ENCODE measurements at places on chromosomes 1 and 21.

DNA sequence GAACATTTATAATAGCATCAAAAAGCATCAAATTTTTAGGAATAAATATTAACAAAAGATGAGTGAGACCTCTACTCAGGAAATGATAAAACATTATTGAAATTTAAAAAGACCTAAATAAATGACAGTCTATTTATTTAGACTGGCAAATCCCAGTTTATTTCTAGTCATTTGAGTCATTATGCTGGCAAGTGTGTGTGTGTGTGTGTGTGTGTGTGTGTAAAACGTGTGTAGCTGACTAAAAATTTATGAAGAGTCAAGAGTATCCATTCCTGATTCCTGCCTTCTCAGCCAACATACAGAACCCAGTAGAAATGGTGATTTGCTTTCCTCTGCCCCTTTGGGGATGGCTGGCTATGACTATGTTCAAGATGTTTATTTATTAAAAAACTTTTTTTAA lies 46.2 kb downstream of the OSBPL9 start:
- no peak for DNase-seq

GRCh38 chr1:111139956-111140679 lies at the start of the genes CEPT1 and DRAM2:
Gene CEPT1, plus strand, starts transcription at chr1:111140223. Its CDS starts 7,492 bp downstream, at chr1:111147715.
Gene DRAM2, minus strand, starts transcription at chr1:111140093. Its CDS starts 8,539 bp downstream, at chr1:111131554.
- DNase-seq = peak; percentile 96

DNA sequence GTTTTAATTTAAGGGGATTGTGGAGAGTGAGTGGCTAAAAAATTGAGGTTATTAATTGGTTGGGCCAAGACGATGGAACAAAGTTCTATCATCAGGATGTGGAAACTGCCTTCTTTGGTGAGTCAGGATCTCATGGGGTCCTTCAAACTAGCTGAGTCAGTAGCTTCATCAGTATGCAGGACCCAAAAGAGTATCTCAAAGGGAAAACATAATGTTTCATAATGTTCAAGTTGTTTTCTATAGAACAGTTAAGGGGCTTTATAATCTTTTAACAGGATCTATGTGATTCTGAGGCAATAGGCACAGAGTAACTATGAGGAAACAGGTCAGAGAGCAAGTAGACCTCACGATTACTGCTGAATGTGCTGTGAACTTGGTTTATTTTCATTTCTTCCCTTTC lies 3.2 kb upstream of the OLFML2B start:
- no peak for DNase-seq

DNA sequence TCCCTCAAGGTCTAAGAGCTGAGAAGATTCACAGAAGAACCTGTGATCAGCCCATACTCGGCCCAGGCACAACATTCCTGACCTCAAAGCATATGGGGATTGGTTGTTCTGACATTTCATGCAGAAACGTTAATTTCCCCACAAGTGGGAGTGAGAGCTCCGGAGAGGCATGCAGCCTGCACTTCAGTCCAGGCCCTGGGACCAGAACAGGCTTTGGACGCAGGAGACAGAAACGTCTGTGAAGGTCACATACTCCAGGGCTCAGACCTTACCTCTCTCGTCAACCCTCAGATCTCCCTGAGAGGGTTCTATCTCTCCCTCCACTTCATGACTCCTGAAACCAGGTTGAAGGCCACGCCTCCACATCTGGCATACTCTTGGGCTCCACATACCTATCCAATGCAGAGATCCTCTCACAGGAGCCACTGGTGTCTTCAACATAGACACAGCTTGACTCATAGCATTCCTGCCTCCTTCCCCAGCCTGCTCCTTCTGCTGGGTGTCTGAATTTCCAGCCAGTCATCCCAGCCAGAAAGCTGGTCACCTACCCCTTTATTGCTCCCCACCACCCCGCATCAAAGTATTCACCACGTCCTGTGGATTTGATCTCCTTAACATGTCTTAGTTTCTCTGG lies 149.2 kb downstream of the OMA1 start:
- DNase-seq = no peak

DNA sequence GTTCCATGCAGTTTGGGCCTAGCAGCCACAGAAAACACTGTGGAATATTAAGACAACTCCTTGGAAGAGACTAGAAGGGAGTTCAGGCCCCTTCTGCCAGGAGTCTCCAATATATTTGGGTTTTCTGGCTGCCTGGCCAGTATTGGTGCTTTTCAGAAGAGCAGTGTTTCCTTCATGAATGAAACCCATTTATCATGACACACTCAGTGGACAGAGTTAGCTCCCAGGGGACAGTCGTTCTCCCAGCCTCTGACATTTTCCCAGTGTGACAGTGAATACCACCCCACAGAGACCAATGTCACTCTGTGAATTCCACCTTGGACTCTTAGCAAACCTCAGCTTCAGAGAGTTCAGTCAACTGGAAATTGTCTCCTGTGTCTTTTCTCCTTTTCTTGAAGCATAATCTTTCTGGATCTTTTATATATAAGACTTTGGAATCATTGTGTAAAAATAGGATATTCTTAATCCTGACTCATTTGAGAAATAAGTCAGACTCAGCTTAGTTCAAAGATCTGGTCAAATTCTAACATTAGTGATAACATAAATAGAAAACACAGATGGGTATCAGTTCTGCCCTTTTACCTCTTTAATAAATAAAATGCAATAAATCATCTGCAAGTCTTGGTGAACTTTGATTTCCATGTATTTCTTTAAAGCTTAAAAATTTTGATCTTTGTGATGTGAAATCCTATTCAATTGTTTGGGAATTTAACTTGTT lies 40.4 kb downstream of the GNG12 start:
- DNase-seq = no peak

DNA sequence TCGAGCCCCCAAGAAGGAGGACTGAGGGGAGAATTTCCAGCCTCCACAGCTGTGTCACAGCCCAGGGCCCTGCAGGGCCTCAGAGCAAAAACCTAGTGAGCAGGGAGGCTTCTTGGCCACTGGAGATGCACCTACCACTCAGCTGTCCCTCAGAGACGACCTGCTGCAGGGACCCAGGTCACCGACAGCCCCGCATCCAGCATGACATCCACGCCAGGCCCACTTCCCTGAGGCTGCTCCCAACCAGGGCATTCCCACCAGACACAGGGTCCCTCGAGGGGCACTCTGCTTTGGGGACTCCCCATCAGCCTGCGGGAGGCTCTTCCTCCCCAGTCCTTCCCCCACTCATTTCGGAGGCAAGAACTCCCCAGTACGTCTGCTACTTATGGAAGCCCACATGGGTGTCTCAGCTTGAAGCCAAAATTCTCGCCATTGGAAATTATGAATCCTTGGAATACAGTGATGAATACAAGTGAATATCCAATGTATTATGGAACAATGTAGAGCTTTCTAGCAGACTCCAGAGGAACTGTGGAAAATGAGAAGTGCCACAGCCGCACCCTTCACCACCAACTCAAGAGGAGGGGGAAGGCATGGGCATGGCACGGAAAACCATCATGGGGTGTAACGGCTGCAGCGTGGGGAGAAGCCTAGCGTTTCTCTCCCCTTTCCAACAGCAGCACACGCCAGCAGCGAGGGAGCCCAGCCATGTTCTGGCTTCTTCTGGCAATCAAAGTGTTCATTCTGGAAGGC lies 6.9 kb downstream of the TFF3 start:
- no peak for DNase-seq

- DNase-seq = no peak
Observed at GRCh38 chr1:30749691-30750583, 7.6 kb downstream of the LAPTM5 start.

DNA sequence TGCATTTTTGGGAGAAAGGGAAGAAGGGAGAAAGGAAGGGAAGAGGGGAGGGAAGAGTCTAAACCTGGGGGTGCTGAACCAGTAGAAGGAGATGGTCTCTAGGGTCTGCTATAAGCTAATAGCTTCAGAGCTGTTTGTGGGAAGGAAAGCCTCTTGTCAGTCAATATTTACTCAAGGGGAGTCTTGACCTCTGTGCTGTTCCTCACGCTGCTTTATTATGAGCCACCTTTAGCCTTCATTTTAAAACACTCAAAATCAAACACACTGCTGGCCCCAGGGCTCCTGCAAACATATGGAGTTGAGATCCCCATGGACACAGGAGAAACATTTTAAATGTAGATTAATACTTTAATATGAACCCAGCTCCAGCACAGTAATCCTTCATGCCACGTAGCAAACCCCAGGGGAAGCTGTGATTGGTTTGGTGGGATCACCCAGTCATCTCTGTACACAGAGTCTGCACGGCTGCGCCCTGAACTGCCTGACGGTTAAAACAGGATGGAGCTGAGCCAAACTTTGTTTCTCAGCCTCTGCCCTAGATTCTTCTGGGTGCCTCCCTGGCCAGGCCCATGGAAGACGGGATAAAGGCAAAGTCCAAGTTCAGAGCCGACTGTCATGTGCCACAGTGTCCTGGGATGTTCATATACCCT lies 40.2 kb upstream of the VWA5B1 start:
- DNase-seq = no peak

DNA sequence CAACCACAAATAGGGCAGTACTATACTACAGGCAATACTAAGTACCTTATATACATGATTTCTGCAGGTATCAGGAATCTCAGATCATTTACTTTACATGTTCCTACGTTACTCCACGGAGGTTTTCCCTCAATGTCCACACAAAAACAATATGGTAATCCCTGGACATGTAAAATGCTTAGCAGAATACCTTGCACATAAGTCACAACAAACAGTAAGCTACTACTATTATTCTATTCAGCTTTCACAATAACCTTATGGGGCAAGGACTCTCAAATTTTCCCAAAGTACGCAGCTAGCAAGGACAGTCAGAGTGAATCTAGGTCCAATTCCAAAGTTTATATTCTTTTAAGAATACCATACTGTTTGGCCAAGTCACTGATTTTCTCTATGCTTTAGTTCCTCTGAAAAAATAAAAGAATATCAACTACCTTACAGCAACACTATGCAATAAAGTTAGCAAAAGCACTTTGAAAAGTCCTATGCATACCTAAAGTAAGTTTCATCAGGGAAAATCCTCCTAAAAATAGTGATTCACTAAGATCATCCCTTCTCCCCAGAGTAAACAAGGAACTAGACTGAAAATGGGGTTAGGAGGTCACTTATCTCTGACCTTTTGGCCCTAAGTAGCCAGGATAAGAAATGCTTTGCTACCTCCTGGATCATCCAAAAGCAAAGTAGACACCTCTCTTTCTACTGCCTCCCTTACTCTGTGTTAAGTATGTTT lies 67.4 kb downstream of the LUZP1 start:
- no peak for DNase-seq

DNA sequence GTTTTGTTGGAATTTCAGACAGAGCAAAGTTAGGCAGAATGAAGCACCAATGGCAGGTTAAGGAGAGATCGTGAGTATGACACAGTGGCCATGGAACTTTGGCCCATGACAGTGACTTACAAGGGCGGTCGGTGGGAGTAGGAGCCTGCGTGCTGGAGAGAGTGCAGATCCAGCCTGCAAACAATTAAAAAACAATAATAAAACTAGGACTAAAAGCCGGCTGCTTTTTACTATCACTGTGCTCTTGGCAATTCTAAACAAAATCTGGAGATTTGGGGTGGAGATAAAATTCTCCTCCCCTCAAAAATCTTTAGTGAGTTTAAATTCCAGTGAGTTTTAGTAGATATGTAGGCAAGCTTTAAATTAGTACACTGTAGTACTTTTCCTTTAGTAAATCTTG lies 96.9 kb downstream of the DHRS3 start:
- DNase-seq = no peak

DNA sequence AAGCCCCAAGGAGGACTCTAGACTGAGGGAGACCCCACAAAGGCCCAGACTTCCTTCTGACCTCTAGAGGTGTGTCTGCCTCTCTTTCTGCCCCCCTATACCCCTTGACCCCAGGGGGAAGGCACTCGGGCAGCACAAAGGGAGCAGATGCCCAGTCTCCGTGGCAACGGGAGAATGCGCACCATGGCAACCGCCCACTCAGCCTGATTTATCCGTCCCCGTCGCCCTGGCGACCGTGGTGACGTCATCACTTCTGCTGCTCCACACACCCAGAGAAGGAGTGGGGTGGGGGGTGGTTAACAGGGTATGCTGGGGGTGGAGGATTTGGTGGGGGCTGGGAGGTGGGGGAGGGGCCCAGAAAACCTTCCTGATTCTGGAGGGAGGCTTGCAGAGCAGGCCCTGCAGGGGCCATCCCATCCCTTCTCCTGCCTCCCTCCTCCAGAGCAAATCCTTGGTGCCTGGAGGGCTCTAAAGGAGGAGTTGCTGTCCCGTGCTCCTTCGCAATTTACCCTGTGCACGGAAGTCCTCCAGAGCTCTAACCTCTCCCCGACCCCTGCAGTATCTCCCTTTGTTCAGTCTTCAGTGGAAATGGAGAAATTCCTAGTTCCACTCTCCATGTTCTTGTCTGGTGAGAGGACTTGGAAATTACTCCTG lies 6.3 kb downstream of the CELF3 start:
- peak; percentile 82 for DNase-seq
